GM23248 (cell line): ENCODE measurements at places on chromosomes 1 and 21. TPM values are rescaled to one million over a fixed set of nuclear protein-coding genes. Genes with fewer than 3 reads are reported as not detected.

- no peak for DNase-seq
These were observed 77.3 kb downstream of the SH3BGR start for GRCh38 chr21:39529026-39529425.

DNA sequence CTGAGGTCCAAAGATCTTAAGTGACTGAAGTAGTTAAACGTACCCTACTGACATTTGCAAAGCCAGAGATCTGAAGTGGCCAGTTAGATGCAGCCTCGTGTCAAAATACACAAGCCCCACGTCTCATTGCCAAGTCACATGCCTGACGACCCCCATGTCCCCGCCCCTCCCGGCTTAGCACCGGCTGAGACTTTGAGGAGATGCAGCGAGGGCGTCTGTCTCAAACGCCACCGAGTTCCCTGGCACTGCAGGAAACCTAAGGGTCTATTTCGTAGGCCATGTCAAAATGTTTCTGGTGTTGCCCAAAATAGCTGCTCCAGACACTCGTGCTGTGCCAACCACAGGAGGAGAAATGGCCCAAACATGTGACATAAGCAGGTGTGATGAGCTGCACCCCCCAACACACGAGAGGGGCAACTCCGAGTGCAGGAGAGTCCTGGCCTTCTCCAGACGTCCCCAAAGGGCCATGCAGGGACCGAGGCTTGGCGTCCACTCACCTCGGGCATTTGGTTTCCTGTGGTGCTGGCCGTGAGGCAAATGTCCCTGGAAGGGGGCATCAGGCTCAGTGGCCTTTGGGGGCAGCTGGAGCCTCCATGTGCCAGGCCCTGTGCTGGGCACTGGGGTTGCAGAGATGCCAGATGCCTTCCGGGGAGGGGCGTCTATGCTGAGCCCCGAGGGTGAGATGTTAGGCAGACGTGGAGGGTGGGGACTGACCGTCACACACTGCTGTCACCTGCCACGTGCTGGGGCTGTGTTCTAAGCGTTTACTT lies 67.0 kb downstream of the MATN1 start:
- DNase-seq: no peak

- DNase-seq: no peak
These were observed 4.9 kb upstream of the ZP4 start for GRCh38 chr1:237895630-237896029.

CA6 gene
- not detected in 2 replicates for total RNA-seq

S100B gene
- not detected in 2 replicates for total RNA-seq

GJA8 gene
- not detected in 2 replicates for total RNA-seq
